ENCODE measurements at places on chromosomes 4 and X.

DNA sequence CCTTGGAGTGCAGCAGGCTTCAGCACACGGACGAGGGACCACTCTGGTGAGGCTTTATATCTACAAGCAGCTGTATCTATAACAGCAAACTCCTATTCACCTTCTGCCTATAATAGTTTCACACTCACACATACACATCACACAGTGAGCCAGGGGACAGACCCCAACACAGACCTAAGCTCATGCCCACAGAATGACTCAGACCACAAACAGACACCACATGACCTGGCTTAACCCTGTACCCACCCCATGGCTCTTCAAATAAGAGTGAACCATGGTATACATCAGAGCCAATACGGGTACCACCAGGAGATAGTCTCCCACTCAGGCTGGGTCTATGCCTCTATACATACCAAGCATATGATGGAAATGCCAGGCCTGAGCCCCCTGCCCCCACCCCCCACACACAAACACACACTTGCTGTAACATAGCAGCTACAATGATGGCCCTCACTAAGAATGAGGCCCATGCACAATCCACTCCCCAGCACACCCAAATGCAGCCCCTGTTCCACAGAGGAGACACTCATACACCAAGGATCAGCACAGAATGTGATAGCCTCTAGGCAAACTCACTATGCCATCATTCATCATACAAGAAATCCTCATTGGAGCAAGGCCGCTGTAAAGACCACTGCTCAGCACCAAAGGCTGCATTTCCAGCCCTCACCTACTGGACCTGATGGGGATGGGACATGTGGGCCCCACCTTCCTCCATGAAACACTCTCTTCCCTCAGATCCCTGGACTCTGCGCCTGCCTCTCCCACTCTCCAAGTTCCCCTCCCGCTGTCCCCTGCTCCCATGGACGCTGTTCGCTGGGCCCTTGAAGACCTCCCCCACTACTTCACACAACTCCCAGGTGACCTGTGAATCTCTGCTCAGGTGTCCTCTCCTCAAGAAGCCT, 62.1 kb upstream of the XIAP start:
- DNase-seq = no peak

DNA sequence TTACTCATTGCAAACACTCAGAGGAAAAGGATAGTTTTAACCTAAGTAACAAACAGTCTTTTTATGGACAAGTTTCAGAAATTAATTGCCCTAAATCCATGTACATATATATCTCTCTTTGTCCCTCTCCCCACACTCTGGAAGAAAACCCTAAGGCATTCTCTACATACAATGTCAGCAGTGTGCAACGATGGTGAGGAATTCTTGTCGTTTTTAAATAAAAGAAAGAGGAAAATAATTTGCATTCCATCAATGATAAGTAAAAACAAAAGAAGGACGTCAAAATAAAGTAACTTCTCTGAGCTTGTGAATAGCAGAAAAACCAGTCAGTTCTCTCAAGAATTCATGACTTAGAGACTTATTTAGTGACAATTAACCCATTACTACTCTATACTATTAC, 550.5 kb upstream of the DIPK2B start:
- no peak for DNase-seq

DNA sequence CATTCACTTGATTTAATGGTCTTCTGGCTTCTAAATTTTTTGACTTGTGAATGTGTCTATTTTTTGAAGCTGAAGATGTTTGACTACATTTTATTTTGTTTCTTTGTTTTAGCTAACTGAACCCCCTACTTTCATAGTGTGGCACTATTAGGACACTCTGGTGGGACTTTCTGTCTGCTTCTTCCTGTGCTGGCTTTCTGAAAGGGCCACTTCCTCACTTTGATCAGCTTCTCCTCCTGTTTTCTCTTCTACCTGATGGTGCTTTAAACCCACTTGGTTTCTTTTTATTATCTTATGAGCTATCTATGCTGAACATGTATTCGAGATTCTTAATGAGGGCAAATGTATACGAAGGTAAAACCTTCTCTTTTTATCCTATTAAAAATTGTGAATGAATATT, 186.1 kb upstream of the CASK start:
- DNase-seq = no peak

GRCh38 chr4:169774466-169775445, 17.0 kb upstream of the HPF1 start:
- no peak for DNase-seq

- DNase-seq = no peak
Measured at GRCh38 chrX:139332441-139332840, 198.1 kb upstream of the F9 start.

GRCh38 chr4:11741190-11741652, 312.5 kb upstream of the HS3ST1 start:
- no peak for DNase-seq

- peak; percentile 41 for DNase-seq
Measured at GRCh38 chr4:2484993-2485392, 16.1 kb downstream of the RNF4 start.

DNA sequence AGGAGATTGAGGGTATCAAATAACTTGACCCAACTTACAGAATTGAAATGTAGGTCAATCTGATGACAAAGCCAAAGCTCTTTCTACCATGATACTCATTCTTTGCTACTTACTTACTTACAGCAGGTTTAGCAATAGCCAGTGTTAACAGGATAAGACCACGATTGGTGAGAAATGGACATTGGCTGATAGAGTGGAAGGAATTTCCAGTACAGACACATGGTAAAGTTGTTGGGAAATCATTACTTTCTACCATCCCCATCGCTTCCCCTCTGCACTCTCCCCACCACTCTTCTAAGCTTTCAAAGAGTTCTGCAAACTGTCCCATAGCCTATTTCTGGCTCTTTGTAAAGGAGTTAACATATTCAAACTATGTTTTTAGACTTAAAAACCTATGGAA, 119.7 kb downstream of the CHRNA9 start:
- no peak for DNase-seq

DNA sequence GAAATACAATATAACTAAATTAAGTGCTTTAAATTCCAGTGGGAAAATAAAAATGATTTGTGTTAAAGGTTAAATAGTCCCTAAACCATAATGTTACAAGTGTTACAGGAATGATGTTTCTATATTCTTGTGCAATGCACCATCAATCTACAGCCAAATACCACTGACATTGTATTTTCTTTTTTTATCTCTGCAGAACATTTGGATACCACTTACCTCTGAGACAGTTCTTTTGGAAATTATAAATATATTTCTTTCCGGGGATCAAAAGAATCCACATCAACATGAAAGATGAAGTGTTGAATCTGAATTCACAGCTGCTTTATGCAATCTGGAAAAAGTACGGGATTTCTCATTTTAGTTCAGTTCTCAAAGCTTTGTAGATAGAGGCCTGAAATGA, 518.3 kb upstream of the AGA start:
- no peak for DNase-seq
